ENCODE measurements at places on chromosomes 6 and 20.
A peak's percentile ranks its signal among the peaks of the same experiment; 100 is the strongest.

- DNase-seq = no peak
Measured at GRCh38 chr6:16787128-16787682, 25.9 kb upstream of the ATXN1 start.

GRCh38 chr6:139303185-139303584 is 11.4 kb upstream of the TXLNB start:
- DNase-seq = no peak

GRCh38 chr6:41545703-41546474 is at the start of gene FOXP4:
Gene FOXP4, plus strand, starts transcription at chr6:41546381. Its CDS starts 19,380 bp downstream, at chr6:41565761.
- DNase-seq = peak; percentile 98

DNA sequence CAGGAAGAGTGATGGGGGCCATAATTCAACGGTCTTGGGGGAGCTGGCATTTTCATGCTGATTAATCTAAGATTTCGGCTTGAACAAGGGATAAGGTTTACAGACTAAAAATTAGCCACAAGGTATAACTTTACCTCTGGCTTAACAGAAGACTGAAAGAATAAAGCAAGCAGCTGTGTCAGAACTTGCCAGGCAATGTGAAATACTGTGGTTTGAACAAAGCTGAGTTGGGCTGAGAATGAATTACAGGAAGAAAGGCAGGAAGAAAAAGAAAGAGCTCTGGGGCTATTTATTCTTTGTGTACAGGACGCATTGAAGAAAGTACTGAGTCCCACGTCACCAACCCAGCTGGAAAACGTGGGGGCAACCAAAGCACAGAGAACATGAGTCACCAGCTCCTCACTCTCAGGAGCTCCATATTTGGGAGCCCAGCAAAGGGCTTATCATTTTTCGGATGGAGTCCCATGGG is 121.5 kb upstream of the NEDD9 start:
- peak; percentile 66 for DNase-seq

DNA sequence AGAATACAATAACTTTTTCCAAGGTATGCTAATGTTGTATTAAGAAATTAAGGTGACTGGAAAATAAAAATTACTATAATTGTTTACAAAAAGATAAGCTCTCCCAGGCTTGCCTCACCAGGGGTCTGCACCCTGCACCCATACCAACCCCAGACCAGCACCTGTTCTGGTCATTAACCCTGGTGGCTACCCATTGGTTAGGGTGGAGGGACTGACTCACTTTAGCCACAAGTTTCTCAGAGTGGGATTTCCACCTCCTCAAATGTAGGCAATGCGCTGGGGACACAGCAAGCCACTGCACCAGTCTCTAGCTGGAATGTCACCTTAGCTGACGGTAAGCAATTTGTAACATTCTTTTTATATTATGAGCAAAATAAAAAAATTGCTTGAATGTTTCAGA is 83.1 kb downstream of the BFSP1 start:
- DNase-seq = no peak

- DNase-seq = no peak
Measured at GRCh38 chr6:6751266-6751596, 162.7 kb downstream of the LY86 start.

- no peak for DNase-seq
Measured at GRCh38 chr20:62066339-62066982, 780 bp upstream of the TAF4 start.

GRCh38 chr6:46062991-46063390 is 47.3 kb upstream of the CLIC5 start:
- no peak for DNase-seq

- DNase-seq = no peak
Measured at GRCh38 chr6:35668744-35669450, 19.8 kb downstream of the FKBP5 start.

- peak; percentile 59 for DNase-seq
Measured at GRCh38 chr6:138972226-138972665, 15.8 kb downstream of the REPS1 start.

GRCh38 chr6:161395716-161396231 is 121.9 kb upstream of the AGPAT4 start:
- DNase-seq = no peak

DNA sequence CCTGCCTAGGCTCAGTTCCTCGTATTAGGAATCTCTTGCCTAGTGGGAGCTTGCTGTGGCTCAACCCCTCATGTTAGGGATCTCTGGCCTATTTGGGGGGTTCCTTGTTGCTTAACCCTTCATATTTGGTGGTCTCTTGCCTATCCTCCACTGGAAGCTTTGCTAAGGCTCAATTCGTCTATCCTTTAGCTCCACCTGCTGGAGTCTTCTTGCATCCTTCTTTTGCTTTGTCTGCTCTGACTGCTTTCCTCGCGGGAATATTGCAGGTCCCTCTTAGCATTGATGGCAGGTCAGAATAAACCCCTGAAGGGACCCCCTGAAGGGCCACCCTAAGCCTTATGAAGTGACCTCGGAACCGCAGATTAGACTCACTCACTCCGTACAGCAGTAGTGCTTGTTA is 203.0 kb upstream of the TBX18 start:
- DNase-seq = peak; percentile 49
